ENCODE measurements at places on chromosomes 12 and 14. TPM values are rescaled to one million over a fixed set of nuclear protein-coding genes. Genes with fewer than 3 reads are reported as not detected.
A peak's percentile ranks its signal among the peaks of the same experiment; 100 is the strongest.

GRCh38 chr14:103133210-103134140 lies 10.2 kb downstream of the TNFAIP2 start:
- no peak for DNase-seq

- DNase-seq: peak; percentile 28
Observed at GRCh38 chr14:106842687-106843086, 1316.3 kb downstream of the TMEM121 start.

DNA sequence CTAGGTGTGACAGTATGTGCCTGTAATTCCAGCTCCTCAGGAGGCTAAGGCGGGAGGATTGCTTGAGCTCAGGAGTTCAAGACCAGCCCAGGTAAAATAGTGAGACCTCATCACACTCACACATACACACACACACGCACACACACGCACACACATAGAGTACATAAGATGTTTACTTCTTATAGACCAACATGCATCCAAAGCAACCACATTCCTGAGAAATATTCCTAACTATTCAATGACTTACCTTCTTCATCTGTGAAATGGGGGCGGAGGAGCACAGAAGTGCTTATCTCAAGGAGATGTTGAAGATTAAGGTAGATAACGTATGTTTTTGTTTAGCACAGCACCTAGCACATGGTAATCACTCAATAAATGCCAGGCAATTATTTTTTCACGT lies 6.4 kb downstream of the NDUFA12 start:
- DNase-seq: no peak

The ADCK1 gene
- 4.9 TPM for total RNA-seq

The RPGRIP1 gene
- not detected for total RNA-seq

- DNase-seq: no peak
Observed at GRCh38 chr12:17414596-17414995, 675.4 kb downstream of the RERGL start.

DNA sequence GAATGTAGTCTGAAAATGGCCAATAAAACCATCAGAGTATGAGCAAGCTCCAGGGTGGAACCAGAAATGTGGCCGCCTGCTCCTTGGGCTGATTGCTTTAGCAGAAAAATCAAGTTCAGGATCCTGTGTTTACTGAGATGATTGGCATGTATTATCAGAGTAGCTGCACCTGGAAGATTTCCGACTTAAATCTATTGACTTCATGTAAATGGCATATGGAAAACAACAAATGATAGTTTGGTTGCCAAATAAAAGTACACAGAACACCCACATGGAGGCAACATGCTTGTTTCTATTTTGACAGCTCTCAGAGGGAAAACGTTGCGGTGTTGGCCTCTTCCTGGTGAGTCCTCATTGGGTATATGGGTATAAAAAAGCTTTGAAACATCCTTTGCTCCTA lies 31.3 kb downstream of the SOCS2 start:
- DNase-seq: peak; percentile 15

The CISTR gene
- total RNA-seq: not detected

- no peak for DNase-seq
Observed at GRCh38 chr14:71713451-71713850, 218.8 kb upstream of the RGS6 start.

DNA sequence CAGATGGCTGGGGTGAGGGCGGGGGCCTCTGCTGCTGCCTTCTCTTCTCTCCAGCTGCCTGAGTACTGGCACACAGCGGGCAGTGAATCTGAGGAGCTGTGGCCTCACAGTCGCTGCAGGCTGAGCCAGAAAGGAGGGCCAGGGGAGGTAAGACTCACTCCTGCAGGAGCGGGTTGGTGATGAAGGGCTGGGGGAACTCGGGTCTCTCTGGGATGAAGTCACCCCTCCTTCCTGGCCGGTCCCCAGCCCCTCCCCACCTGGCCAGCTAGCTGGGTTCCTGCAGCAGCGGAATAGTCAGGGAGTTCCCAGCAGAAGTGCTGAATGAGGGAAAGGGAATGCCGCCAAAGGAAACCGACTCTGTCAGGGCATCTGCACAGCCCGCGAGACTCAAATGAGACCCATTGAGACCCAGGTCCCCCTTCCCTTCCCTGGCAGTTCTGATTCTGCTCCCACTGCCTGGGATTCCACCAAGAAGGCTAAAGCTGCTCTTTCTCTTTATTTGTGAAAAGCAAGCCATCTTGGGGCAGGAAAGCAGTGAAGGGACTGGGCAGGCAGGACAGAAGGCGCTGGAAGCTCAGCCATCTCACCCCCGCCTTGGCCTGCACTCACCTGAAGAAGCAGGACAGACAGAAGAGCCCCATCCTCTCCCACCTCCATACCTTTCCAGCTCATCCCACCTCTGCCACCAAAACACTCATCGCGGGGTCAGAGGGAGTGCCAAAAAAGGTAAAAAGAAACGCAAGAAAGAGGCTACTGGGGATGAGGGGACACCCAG lies 5.3 kb downstream of the NGB start:
- no peak for DNase-seq

- DNase-seq: no peak
Observed at GRCh38 chr12:45205165-45205825, 10.6 kb upstream of the ANO6 start.

The BMAL2 gene
- total RNA-seq: 22.8 TPM

- no peak for DNase-seq
Observed at GRCh38 chr12:118694128-118694775, 287.1 kb upstream of the SRRM4 start.

DNA sequence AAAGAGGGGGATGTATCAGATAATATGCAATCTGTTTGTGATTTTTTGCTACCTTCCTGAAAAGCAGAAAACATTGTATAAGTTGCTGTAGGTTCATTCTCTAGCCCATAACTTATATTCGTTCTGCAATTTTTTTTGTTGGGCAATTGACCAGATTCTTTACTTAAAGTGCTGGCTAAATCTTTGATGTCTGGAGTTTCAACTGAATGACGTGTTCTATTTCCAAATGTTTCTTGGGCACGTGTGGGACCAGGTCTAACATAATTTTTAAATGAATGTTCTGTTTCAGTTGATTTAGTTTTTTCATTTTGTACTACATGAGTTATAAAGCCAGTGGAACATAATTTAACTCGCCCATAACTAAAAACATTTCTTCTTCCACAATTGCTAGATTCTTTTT lies 3.8 kb downstream of the MLH3 start:
- DNase-seq: no peak

The TAS2R10 gene
- not detected for total RNA-seq

The HRK gene
- not detected for total RNA-seq

GRCh38 chr12:22993609-22994315 lies 368.8 kb downstream of the ETNK1 start:
- peak; percentile 11 for DNase-seq

DNA sequence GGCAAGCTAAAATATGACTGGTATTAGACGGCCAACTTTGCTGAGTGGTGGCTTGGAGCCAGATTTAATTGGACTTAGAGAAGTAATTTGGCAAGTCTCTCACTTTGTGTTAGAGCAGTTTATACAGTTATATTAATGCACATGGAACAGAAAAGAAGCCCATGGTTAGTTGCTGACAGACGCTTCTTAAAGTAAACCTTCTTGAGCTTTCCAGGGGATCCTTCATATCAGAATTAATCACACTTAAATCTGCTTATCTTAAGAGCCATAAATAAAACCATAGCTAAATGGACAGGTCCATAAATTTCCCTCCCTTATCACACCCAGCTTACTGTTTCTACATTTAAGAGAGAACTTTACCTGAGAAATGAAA lies 9.6 kb downstream of the GSG1 start:
- peak; percentile 38 for DNase-seq

The FAM90A1 gene
- not detected for total RNA-seq

The BBOF1 gene
- total RNA-seq: 5.0 TPM

DNA sequence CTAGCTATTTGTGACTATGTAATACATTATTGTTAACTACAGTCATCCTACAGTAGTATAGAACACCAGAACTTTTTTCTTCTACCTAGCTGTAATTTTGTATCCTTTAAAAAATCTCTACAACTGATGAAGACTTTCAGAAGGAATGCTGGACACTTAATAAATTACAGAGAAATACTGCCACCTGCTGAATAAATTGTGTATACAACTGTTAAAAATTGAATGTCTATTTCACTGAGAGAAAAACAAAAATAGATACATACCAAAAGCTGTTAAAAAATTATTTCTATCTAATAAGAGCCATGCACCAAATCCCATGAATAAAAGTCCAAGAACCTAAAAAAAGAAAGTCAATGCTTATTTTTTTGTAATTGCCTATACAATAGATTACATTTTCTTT lies 6.6 kb downstream of the TSPAN19 start:
- DNase-seq: peak; percentile 18

DNA sequence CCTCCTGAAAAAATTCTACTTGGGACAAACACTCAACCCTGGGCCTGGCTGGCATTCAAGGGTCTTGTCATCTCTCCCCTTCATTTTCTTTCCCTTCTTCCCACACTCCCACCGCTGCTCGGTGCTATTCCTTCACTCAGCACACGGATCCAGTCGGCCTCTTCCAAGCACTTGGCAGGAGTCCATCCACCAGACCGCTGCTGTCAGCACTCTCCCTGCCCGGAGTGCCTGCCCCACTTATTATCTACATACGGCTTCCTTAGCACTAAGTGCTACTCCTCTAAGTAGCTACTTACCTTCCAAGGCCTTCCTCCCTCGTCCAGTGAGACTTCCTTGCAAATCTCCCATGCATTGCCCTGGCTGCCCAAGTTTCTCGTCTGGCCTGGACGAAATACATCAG lies 29.8 kb downstream of the CALM1 start:
- no peak for DNase-seq

DNA sequence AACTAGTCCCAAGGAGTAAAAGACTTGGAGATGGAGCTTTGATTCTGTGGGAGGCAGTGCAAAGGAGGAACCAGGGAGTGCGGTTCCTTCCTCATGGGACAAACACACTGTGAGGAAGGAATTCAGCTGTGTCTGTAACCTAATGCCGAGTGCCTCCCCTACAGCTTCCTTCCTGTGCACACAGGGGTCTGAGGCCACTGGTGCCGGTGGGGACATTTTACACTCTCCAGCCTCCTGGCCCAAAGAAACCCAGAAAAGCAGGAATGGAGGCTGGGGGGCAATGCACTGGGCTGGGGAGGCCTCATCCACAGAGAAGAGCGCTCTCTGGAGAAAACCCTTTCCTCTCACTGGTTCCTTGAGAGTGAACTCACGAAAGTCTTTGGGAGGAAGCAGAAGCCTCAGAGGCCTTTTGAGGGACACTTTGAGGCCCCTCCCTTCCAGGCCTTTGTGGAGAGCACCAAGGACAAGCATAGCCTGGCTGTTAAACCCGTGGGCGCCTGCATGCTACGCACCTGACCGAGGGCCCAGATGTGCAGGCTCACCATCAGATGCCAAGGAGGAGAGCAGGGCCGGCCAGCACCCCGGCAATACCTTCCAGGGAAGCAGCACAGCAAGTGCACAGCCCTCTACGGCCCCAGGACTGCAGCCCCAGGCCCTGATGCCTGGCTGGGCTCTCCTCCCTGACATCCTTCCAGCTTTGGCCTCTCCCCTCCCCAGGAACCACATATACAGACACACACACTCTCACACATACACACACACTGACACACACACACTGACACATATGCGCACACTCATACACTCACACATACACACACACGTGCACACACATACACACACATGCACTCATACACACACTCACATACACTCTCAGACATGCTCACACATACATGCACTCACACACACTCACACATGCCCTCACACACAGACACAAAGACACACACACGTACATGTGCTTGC lies 52.0 kb downstream of the NFKBIA start:
- DNase-seq: no peak

GRCh38 chr14:89399157-89399556 lies 17.9 kb downstream of the FOXN3 start:
- DNase-seq: no peak

- no peak for DNase-seq
Observed at GRCh38 chr12:120784804-120785203, 59.2 kb downstream of the ACADS start.

- peak; percentile 89 for DNase-seq
Observed at GRCh38 chr12:7512553-7512952, 9.0 kb upstream of the CD163 start.

The CMKLR1 gene
- not detected for total RNA-seq

The IL31 gene
- total RNA-seq: not detected

The CD69 gene
- 1.2 TPM for total RNA-seq

The KRT6C gene
- total RNA-seq: not detected

- DNase-seq: no peak
Observed at GRCh38 chr14:67045440-67045839, 143.8 kb upstream of the GARIN2 start.

The CCDC88C gene
- 1.6 TPM for total RNA-seq

The KCNA5 gene
- total RNA-seq: not detected

- peak; percentile 33 for DNase-seq
Observed at GRCh38 chr12:49777800-49778748, 36.7 kb downstream of the TMBIM6 start.

The GLS2 gene
- total RNA-seq: 0.32 TPM

The PTPN6 gene
- 0.39 TPM for total RNA-seq

- DNase-seq: no peak
Observed at GRCh38 chr12:113639474-113639873, 167.8 kb upstream of the LHX5 start.

The FAM161B gene
- 4.0 TPM for total RNA-seq

DNA sequence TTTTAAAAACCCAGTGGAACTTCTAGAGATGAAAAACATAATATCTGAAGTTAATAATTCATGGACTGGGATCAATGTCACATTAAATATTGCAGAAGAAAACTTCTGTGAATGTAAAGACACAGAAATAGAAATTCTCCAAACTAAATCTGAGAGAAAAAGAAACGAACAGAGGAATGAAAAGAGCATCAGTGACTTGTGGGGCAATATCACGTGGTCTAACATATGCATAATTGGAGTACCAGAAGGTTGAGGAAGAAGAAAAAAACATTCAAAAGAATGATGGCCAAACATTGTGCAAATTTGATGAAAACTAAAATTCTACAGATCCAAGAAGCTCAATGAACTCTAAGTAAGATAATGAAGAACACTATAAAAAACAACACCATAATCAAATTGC lies 130.8 kb downstream of the EFCAB11 start:
- DNase-seq: no peak

DNA sequence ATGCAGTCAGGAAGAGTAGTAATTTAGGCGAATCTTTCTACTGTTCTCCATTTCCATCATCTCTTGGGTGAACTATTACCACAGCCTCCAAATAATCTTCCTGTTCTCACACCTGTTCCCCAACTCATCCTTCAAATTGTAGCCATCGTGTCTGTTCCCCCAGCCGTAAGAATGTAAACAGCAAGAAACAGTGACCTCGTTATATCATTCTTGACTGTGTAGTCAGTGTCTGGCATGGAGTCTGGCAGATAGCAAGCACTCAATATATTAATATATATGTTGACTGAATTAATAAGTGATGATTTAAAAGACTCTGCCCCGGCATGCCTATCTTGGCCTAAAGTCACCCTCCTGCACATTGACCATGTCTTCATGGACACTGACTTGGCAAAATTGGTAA lies 20.3 kb downstream of the PDE6H start:
- DNase-seq: no peak

GRCh38 chr14:89294060-89294459 lies 123.0 kb downstream of the FOXN3 start:
- no peak for DNase-seq

The ESR2 gene
- not detected for total RNA-seq

GRCh38 chr12:67944093-67944492 lies 45.2 kb upstream of the IFNG-AS1 start:
- DNase-seq: no peak

The NANOG gene
- total RNA-seq: not detected

The SERPINA10 gene
- total RNA-seq: not detected

The ZC3H14 gene
- 46.8 TPM for total RNA-seq

GRCh38 chr12:106711316-106711715 lies 63.2 kb upstream of the RIC8B start:
- DNase-seq: peak; percentile 7

- DNase-seq: no peak
Observed at GRCh38 chr12:12228402-12228801, 38.4 kb downstream of the LRP6 start.

All from M059J (cell line).